Right ventricle myocardium inferior (tissue), 1 donor: ENCODE measurements at places on chromosomes 11 and 22.

GRCh38 chr22:45859231-45860161, 117.5 kb downstream of the WNT7B start:
- DNase-seq, result no peak

DNA sequence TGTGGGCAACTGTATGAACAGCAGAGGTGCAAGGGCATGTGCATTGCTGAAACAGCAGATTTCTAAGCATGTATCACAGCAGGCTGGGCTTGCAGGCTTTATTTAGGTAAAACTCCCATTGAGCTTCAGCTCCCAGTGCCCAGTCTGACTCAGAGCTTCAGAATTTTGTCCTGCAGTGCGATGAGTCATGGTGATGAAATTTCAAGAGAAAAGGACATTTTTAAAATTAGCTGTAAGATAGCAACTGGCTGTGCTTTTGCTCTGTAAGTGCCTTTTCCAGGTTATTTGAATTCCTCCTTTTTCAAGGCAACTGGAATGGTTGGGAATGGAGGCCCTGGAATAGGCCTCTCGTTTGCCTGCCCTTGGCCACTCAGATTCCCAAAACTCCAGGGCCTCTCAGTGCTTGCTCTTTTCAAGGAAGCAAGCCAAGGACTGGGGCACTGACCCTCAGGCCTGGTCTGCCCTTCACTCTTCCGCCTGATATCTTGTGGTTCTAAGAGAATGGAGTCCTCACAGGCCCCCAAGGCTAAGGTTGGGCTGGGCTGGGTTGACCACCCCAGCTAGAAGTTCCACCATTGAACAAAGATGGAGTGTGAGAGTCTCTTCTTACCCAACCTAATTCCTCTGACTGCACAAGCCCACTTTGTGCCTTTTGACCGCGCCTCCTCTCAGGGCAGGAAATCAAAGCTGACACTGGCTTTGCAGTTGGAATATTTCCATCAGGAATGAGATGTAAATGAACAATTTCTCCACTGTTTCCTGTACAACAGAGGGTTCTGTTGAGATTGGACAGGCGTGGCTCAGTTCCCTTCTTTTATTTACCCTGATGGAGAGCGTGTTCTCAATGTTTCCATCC, 59.5 kb upstream of the PRSS23 start:
- no peak for DNase-seq

- peak; percentile 74 for DNase-seq
Observed at GRCh38 chr11:44755556-44756523, 29.1 kb downstream of the TSPAN18 start.

GRCh38 chr11:110858547-110858921, 146.3 kb upstream of the ARHGAP20 start:
- peak; percentile 69 for DNase-seq

- DNase-seq, result no peak
Observed at GRCh38 chr22:19800761-19801244, 40.2 kb downstream of the TBX1 start.

- DNase-seq, result no peak
Observed at GRCh38 chr11:36019005-36019596, 75.2 kb downstream of the LDLRAD3 start.

DNA sequence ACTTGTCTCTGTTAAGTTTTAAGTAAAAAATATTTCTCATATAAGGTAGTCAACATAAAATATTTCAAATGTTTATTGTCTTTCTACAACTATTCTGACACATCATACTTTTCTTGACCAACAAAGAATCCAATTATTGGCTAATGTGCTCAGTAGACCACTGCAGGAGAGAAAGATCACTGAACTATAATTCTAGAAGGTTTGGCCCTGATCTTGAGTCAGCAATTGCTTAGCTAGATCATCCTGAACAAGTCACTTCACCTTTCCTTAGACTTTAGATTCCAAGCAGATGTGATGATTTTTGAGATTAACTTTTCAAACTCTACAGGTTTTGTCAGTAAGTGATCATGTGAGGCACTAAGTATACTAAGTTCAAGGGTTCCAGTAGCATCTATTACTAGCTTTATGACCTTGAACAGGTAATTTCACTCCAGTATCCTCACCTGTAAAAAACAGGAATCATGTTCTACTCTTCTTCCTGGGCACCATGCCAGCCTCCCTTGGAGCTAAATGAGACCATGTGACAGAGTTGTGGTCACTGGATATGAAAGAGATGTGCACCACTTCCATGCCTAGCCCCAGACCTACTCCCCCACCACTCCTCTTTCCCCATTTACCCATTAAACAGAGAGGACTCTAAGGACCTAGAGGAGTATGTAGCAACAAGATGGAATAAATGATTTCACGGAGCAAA, 17.3 kb downstream of the PGM2L1 start:
- no peak for DNase-seq
